ENCODE measurements at places on chromosomes 7 and 10.

- DNase-seq = no peak
Measured at GRCh38 chr10:38174336-38174735, 80.2 kb downstream of the ZNF37A start.

DNA sequence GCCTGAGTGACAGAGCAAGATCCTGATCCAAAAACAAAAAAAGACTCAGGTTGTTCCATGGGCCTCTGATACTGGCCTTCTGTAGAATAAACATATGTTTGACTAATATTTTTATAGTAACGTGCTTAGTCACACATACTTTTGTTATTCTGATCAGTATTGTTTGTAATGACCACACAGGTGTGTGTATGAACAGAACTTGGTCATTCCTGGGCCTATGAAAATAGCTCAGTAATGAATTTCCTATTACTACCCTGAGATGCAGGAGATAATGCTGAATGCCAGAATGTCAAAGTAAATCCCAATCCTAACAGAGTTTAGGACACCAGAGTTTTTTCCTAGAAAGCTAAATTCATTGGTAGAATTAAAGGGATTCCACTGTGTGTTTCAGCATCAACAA lies 108.7 kb downstream of the DOCK4 start:
- DNase-seq = no peak

- DNase-seq = peak; percentile 19
Measured at GRCh38 chr10:47256751-47257336, 43.2 kb upstream of the GDF10 start.

DNA sequence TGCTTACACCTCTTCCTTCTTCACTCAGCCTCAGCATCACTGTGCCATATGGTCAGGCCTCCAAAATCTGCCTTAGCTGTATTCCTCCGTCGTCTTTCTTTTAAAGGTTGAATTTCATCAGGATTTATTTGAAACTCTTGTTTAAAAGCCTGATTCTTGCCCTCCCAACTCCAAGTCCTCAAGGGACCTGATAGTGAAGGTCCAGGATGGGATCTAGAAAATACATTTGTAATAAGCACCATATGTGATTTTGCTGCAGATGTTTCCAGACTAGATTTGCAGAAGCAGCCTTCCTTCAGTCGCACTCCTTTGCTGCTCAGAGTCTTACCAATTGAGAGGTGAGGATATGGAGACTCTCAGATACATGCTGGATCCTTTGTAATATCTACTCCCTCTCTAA lies 101.0 kb upstream of the ANKRD1 start:
- no peak for DNase-seq

GRCh38 chr10:11757454-11757820 lies 15.3 kb downstream of the ECHDC3 start:
- DNase-seq = no peak

DNA sequence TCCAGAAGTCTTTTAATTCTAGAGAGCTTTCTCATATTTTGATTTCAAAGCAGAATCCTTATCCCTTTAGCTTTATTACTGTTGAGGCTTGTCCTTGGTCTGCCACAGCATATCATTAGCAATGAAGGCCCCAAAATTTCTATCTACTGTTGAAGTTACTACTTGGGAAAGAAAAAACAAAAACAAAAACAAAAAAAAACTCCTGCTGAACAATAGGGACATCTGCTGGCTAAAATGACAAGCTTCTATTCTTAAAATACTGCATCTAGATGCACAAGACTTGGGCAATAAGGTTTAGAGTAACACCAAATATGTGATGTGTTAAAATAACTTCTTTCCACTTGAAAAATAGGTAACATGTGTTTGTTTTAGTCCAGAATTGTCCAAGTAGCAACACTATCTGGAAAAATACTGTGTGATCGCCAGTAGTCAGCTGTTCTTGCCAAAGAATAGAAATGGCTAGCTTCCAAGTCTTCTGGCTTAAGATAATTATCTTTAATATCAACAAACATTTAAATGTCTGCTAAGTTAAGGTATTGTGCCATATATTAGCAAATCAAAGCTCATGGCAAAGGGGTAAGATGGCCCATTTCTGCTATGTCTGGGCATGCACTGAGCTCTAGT lies 3.8 kb upstream of the DMTF1 start:
- peak; percentile 60 for DNase-seq

GRCh38 chr7:47474937-47475879 lies 106.7 kb downstream of the TNS3 start:
- peak; percentile 93 for DNase-seq

DNA sequence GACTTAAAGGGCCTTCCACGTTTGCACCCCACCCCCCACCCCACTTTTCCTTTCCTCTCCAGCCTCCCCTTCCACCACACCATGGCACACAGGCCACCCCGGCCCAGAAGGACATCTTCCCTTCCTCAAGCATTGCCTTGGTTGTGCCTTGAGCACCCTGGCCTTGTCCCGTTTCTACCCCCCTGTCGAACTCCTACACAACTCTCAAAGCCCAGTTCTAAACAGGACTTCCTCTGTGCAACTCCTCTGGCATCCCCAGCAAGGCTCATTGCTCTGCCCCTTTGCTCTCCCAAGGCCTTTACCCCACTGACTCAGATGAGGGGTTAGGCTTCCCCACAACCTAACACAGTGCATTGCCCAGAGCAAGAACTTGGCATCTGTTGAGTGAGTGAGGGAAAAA lies 136.1 kb downstream of the HERPUD2 start:
- no peak for DNase-seq

GRCh38 chr7:28759475-28759971 lies 198.6 kb downstream of the TRIL start:
- DNase-seq = no peak

- no peak for DNase-seq
Measured at GRCh38 chr7:150383710-150384397, 4.7 kb downstream of the ZNF775 start.

DNA sequence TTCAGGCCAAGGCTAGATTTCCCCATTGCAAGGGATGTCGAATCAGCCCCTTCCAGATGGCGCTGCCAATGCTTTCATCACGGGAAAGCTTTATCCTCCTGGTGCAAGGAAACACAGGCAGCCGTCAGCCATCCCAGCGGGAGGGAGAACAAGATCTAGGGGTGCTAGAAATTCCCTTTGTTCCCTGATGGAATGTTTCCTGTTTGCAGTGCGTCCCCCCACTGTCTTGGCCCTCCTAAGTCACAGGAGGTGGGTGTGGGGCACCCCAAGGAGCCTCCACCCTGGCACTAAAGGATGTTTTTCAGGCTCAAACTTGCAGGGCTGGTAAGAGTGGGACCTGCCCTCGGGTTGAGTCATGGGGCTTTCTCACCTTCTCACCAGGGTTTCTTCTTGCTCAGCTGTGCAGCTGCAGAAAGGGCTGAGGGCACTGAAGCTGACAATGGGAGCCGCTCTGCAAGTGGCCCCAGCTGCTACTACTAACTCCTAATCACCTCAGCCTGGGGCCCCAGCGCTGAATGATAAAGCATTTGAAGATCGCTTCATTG lies 103.6 kb downstream of the PRPF18 start:
- no peak for DNase-seq

DNA sequence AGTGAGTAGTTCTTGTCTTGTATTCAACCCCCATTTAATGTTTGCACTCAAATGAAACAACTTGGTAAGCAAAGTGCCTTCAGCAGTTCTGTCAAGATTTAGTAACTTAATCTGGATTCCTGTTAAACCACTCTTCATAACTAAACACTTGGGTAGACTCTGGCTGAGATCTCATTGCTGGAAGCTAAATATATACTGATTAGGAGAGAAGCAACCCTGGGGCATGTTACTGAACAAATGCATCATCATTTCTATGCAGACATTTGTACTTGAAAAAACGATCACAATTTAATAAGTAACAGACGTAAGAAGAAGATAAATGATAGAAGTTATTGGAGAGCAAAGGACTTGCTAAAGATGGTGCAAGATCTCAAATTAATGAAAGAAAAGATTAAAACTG lies 308.4 kb upstream of the POM121L12 start:
- no peak for DNase-seq

GRCh38 chr7:100602889-100603725 lies 944 bp downstream of the PCOLCE start:
- DNase-seq = no peak

DNA sequence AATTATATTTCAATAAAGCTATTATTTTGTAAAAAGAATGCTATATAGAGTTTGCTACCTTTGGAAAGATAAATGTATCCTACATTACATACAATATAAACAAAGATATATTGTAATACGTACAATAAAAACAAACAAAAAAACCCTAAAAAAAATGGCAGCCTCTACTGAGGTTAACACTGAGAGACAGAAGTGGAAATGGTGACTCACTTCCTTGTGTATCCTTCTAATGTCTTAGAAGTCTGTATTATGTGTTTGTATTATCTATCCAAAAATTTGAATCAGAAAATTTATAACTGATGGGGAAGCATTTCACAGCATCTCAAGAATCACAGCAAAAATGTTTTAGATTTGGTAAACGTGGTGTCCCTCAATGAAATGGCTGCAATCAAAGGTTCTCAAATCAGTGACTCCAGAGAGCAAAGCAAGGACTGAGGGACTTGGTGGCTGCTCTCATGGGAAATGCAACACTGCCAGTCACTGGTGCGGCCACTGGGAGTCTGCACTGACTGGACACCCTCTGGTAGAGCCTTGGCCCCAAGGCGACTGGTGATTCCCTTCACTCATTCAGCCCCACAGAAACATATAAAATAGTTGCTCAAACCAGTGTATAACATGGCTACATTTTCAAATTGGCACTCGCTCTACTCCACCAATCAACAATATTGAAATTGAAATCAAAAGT lies 53.8 kb downstream of the PANK1 start:
- no peak for DNase-seq

DNA sequence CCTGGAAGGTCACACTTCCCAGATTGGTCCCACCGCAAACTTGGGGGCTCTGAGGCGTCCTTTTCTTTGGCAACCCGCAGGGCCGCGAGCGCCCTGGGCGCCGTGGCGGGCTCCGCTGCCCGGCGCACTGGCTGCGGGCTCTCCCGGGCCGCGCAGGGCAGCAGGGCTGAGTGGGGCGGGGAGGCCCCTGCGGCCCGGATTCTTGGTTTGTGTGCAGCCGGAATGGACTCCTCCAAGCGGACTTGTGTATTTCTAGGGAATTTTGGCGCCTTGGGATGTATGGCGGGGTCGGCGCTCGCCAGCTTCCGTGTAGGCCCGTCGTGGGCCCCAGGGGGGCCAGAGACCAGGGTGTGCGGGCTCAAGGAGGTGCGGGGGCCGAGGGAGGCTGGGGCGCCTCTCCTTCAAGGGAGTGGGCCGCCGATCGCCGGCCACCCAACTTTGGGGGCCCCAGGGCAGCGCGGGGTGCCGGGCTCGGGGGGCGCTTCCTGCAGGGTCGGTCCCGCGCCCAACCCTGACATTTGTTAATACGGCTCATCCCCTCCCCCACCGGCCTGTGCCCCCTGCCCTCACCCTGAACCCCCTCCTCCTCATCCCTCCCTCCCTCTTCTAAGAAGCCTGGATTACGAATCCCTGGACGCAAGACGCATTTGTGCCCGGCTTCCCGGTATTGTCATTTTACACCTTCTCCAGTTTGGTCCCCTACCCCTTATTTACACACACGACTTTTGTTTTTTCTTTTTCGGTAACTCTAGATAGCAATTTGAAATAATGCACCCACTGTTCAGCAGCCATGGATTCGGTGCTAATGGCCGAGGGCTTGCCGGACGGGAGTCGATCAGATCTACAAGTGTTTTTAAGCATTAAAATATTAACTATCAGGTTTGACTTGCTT lies 2.5 kb downstream of the TCF7L2 start:
- DNase-seq = peak; percentile 38

DNA sequence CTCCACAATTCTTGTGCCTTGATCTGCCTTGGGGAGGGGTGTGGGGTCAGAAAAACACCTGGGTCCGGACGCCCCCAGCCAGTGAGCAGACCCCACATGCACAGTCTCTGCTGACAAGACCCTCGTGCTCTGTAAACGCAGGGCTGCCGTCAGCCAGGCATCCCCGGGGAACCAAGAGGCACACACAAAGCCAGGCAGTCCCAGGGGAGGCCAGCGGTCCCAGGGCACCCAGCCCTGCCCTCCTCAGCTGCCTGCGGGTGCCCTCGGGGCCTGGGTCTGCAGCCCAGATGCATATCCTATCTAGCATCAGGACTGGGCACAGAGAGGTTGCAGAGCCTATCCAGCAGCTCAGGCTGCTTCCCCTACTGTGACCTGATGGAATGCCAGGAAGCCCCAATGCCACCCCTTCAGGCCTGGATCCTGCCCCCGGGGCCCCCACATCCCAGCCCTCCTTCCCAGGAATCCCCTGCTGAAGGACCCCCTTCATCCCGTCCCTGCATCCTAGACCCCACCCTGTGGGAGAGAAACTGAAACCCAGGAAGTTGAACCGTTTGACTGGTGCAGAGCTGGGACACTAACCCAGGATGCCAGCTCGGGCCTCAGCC lies 92.4 kb downstream of the MICALL2 start:
- no peak for DNase-seq

DNA sequence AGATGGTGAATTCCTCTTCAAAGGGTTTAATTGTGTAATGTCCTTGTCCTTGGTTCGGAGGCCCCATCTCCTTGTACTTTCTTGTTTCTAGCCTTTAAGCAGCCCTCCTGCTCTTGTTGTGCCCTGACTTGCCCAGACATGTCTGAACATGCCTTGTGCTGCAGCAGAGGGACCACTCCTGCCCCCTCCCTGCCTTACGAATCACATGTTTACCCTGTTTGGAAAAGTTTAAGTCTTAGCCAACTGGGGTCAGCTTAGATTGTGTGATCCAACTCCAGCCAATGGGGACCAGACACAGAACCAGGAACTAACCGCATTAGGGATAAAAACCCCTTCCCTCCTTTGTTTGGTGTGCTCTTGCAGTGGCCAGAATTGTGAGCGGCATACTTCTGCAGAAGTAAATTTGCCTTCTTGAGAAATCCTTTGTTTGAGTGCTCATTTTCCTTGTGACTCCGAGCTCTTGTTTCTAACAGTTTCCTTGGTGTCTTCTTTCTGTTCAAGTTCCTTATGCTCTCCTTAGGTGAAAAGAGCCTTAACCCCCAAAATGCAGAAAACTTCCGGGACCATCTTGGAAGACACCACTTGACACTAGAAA lies 29.4 kb downstream of the CLRN3 start:
- DNase-seq = no peak

GRCh38 chr7:30911561-30911969 lies at the start of gene AQP1:
Gene AQP1 (plus strand): TSS chr7:30911853. CDS start chr7:30911910, 57 bp downstream.
- no peak for DNase-seq

DNA sequence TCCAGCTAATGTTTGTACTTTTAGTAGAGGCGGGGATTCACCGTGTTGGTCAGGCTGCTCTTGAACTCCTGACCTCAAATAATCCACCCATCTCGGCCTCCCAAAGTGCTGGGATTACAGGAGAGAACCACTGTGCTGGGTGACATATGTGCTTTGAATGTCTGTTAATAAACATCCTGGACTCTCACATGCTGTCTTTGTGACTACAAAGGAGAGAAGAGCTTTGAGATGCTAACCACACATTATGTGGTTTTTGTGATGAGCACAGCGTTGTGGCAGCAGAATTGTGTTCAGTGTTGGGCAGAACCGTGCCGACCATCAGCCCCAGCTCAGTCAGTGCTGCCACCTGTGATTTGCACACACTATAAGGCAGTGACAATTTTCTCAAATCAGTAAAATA lies 500.1 kb upstream of the KLF6 start:
- no peak for DNase-seq

DNA sequence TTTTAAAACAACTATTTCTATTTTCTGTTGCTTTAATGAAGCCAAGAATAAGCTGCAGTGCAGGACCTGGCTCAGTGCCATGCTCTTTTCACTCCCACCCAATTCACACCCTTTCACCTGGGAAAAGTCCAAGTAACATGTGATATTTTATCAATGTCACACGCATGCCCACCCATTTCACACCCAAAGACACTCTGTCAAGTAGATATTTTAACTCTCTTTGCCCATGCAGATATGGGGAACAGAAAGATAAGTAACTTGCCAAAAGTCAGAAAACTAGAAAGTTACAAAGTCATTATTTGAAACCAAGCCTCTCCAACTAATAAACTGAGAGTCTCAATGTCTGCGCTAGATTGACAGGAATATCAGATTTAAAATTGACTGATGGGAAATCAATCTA lies 706.7 kb upstream of the PHF14 start:
- no peak for DNase-seq
